ENCODE measurements at places on chromosomes 13 and 19.
A peak's percentile ranks its signal among the peaks of the same experiment; 100 is the strongest.

GRCh38 chr13:97221046-97221445 lies 1.1 kb upstream of the MBNL2 start:
- no peak for DNase-seq

- DNase-seq: no peak
Observed at GRCh38 chr13:106432636-106433035, 102.8 kb downstream of the EFNB2 start.

GRCh38 chr13:23628765-23629565 lies 58.8 kb downstream of the TNFRSF19 start:
- no peak for DNase-seq

- DNase-seq: no peak
Observed at GRCh38 chr19:46020819-46021125, 2.1 kb downstream of the PGLYRP1 start.

GRCh38 chr13:93750676-93751075 lies 524.1 kb downstream of the GPC6 start:
- DNase-seq: peak; percentile 59

DNA sequence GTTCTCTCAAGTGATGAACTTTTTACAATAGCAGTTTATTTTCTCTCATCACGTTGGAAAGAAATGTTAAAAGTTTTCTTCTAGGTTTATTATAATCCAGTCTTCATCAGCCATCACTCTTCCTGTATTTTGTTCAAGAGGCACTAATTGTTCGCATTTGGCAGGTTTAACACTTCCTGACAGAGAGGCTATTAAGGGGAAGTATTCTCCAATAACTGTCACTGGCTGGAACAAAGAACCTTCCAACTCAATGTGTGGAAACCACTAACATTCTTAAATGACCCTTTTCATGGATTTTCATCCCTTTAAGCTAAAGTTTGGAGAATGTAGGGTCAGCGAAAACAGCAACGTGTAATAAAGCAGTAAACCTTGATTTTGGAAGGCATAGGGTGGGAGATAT lies 145.1 kb downstream of the PCCA start:
- peak; percentile 94 for DNase-seq

DNA sequence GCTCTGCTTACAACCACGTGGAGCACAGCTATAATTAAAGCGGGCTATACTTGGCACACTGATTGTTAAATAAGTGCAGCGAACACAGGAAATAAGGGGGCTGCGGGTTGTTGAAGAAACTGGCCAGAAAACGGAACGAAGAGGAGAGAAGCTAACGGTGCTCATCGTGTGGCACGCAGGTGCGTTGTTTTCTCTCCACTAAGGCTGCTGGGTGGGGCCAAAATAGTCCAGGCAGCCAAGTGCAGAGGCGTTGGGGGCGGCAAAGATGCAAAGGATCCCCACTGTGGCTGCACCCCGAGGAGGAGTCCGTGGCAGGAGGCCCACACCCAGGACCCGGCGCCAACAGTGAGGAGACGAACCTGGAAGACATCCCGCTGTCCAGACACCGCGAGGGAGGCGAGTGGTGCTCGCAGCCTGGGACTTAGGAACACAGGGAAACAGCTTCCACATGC lies 8.1 kb upstream of the ARL11 start:
- peak; percentile 45 for DNase-seq

- no peak for DNase-seq
Observed at GRCh38 chr13:30477346-30478195, 11.8 kb upstream of the HMGB1 start.

- DNase-seq: peak; percentile 66
Observed at GRCh38 chr13:30792285-30793000, 57.1 kb downstream of the ALOX5AP start.

DNA sequence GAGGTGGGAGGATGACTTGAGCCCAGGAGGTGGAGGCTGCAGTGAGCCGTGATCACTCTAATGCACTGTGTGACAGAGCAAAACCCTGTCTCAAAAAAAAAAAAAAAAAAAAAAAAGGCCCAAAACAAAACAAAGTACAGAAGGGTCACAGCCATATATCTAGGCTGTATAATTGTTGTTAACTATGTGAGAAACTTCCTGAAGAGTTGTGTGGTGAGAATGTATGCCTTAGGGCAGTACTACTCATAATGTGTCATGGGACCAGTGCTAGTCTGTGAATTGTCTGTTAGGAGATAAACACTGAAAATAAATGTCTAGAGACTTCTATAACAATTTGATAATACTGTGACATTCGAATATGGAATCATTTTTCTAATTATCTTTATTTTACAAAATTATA lies 43.1 kb downstream of the PAN3 start:
- no peak for DNase-seq

- DNase-seq: no peak
Observed at GRCh38 chr13:60139272-60139671, 24.5 kb downstream of the DIAPH3 start.

DNA sequence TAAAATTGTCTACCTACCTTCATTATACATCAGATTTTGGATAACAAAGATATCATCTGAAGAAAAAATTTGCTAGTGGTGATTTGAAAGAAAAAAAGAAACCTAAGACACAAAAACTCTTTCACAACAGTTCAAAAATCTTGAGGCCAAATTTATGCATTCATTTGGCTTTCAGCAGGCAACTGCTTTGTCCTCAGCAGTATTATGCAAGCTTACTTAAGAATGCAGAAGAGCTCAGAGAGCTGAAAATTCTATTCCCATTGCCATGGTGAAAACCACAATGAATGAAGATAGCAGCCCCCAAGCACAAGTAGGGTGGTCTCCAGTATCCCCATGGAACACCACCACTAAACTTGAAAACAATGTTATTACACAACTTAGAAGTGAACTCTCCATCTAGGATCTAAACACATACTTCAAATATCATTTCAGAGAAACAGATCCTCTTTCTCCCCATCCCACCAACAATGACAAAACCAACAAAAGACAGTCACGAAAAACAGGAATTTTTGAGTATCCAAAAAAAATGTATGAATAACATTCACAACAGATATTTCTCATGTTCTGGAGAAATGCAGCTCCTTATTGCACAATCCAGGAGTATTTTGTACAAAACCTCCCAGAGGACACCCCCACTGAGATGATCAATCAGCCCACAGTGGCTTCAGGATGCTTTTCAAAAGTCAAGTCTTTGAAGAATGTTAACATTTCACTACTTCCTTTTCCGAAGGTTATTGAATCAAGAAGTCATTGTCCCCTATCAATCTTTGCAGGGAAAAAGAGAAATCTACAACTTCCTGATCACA lies 192.7 kb downstream of the LHFPL6 start:
- DNase-seq: no peak

DNA sequence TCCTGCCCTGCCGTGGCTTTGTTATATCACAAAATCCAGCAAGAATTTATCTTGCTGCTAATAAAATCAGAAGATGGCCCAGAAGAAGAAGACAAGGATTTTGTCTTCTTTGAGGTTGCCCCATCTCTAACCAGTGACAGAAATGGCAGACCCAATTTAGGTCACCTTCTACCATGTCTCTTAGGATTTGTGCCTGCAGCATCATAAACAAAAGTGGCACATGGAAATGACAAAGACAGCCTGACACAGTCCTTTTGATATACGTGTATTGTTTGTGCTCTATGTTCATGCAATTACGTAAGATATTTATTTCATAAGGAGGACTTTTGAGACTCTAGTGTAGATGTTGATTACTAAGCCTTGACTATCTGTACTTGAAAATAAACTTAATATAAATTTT lies 135.9 kb upstream of the TMTC4 start:
- DNase-seq: no peak

GRCh38 chr19:15563325-15563794 lies 51.7 kb upstream of the CYP4F8 start:
- DNase-seq: peak; percentile 81

DNA sequence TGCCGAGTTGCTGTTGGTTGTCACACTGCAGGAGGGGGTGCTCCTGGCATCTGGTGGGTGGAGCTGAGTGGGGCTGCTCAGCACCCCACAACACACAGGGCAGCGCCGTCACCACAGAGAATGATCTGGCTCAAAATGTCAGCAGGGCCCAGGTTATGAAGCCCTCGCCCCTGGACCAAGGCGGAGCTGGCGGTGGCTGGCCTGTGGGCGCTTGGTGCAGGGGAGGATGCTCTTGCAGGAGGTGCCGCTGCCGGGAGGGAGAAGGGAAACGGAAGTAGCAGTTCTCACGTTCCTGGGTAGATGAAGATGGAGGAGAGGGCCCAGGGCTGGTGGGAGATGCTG lies 14.2 kb upstream of the LENG8 start:
- DNase-seq: peak; percentile 68

GRCh38 chr19:38032951-38033350 lies 125.9 kb downstream of the SIPA1L3 start:
- peak; percentile 22 for DNase-seq

GRCh38 chr19:51097166-51097738 lies 11.0 kb downstream of the CTU1 start:
- DNase-seq: peak; percentile 62

- DNase-seq: peak; percentile 38
Observed at GRCh38 chr13:21115231-21115630, 53.8 kb upstream of the LATS2 start.

DNA sequence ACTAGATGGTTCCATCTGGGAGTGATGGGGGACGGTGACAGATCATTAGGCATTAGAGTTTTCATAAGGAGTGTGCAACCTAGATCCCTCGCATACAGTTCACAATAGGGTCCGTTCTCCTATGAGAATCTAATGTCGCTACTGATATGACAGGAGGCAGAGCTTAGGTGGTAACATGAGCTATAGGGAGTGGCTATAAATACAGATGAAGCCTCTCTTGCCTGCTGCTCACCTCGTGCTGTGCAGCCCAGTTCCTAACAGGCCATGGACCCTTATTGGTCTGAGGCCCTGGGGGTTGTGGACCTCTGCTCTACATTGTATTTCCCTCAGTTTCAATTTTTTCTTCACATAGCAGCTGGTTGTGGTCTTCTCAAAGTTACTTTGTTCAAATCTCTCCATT lies 56.5 kb downstream of the CDK8 start:
- DNase-seq: no peak

GRCh38 chr13:27442071-27442647 lies 8.2 kb downstream of the MTIF3 start:
- no peak for DNase-seq

GRCh38 chr13:29509999-29510589 lies 85.4 kb downstream of the SLC7A1 start:
- DNase-seq: no peak

GRCh38 chr13:75432045-75432444 lies 49.9 kb downstream of the TBC1D4 start:
- DNase-seq: peak; percentile 14

DNA sequence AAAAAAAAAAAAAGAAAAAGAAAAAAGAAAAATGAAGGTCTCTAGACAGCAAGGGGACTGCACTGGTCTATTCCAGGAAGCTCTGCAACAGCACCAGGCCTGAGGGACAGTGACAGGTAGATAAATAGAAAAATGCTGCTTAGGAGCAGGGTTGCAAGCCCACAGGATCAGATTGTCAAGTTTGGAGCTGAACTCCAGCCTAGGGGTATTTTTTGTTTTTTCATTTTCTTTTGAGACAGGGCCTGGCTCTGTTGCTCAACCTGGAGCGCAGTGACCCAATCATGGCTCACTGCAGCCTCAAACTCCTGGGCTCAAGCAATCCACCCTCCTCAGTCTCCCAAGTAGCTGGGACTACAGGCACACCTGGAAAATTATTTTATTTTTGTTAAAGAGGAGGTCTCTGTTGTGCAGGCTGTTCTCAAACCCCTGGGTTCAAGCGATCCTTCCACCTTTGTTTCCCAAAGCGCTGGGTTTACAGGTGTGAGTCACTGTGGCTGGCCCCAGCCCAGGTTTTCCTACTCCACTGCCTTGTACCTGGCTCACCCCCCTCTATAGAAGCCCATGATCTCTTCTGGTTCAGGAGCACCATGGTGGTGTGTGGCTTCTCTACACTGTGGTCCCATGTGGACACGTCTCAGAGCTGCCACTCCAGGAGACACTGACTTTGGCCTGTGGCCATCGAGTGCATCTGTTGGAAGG lies 23.9 kb downstream of the POP4 start:
- no peak for DNase-seq

GRCh38 chr13:65724226-65724625 lies 1505.9 kb downstream of the PCDH9 start:
- no peak for DNase-seq

DNA sequence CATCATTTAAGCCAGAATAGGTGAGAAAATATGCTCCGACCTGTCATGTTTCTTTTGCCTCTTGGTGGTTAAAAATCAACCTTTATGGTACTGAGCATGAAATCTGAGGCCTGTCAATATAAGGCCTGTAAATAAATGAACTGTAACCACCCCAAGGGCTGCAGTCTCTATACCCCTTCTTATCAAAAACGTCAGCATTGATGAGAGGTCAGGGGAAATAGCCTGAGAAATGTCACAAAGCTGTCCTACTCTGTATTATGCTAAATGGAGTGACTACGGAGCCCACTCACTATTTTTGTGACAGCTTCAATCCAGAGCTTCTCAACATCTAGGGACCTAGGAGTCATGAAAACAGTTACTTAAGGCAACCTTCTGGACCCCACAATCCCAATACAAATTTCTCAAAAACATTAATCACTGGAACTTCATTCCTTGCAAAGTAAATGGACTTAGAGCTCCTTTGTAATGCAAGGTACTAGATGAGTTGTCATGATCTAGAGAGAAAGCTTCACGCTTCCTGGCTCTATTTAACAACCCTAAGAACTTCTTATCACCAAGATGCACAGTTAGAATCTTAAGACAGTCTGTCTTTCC lies 2.7 kb upstream of the RAP2A start:
- no peak for DNase-seq

GRCh38 chr19:14147797-14148605 lies 11.6 kb upstream of the ASF1B start:
- DNase-seq: peak; percentile 45

DNA sequence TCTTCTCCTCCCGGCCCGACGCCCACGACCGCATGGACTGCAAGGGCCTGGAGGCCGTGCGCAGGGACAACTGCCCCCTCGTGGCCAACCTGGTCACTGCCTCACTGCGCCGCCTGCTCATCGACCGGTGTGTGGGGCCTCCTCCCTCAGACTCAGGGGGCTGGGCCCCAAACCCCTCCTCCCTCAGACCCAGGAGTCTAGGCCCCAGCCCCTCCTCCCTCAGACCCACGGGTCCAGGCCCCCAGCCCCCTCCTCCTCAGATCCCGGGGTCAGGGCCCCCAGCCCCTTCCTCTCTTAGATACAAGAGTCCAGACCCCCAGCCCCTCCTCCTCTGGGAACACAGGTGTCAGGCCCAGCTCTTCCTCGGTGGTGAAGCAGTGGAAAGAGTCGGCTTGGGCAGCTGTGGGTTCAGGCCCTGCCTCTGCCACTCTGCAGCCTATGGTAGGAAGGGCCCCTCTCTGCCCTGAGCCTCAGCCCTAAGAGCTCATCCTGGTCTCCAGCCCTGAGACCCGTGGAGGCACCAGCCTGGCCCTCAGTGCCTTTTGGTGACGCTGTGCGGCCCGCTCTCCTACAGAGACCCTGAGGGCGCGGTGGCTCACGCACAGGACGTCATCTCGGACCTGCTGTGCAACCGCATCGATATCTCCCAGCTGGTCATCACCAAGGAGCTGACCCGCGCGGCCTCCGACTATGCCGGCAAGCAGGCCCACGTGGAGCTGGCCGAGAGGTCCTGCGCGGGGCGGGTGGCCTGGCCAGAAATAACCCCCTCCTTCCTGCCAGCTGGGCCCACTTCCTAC lies 3.7 kb upstream of the SPIB start:
- peak; percentile 31 for DNase-seq
